Activated T-cell treated with anti-CD3 and anti-CD28 coated beads, Interleukin-2, amount 50 U/mL, for 72 hours (primary cell): ENCODE measurements at places on chromosomes 2 and 18. TPM values are rescaled to one million over a fixed set of nuclear protein-coding genes. Genes with fewer than 3 reads are reported as not detected.

- no peaks in the 10 kb centered on the region for H3K36me3 ChIP-seq
- no peak overlapping the region for H3K4me3 ChIP-seq
- H3K27ac ChIP-seq = no peak overlapping the region
- H3K27me3 ChIP-seq = no peaks in the 10 kb centered on the region
- DNase-seq = no peak
These were observed 571.0 kb upstream of the SALL3 start for GRCh38 chr18:78408623-78409022.

DNA sequence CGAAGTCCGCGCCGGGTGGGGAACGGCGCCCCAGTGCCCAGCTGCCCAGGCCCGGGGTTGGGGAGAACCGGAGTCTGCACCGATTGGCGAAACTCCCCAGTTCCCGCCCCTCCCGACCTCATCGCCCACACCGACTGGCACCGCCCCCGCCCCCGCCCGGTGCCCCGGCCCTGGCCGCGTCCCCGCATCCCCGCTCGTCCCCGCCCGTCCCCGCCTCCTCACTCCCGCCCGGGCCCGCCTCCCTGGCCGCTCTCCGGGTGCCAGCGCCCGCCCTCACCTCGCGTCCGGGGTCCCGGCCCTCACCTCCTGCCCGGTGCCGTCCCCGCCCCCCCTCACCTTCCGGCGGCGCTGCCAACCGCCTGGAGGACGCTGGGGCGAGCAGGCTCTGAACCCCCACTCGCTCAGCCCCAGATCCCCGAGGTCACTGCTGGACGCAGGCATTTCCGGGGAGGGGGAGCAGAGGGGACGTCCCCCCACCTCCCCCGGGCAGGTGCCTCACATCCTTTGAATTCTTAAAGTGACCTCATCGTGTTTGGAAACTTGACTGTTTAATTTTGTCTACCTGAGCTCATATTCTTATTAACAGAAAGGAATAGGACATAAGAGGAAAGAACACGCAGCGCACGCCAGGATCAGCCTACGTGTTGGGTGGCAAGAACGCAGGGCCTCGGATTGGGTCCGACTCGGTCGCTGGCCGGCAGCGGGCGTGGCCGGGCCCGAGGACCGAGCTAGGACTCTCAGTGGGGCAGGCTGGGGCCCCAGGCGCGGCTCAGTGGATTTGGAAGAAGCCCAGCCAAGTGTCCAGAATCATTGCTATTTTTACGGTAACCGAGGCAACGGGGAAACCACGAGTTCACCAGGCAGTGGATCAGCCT lies at the start of gene FAM110C:
Gene FAM110C, minus strand, starts transcription at position 35 of the 875 bp plus-strand sequence. CDS start 120 bp downstream, outside the sequence.
- peak within 1 kb of the TSS; percentile 51 for H3K27ac ChIP-seq
- peaks cover 4% of the 10 kb centered on the region for H3K36me3 ChIP-seq
- H3K4me1 ChIP-seq = peaks cover 21% of the 10 kb centered on the region

Gene ZNF514
- 15.3 TPM for total RNA-seq

Gene HOXD4
- not detected for total RNA-seq

Gene MROH2A
- not detected for total RNA-seq

- no peak for DNase-seq
- H3K4me1 ChIP-seq = no peaks in the 10 kb centered on the region
- no peaks in the 10 kb centered on the region for H3K36me3 ChIP-seq
These were observed 93.5 kb downstream of the ZCCHC2 start for GRCh38 chr18:62616331-62616805.

- no peak overlapping the region for H3K4me3 ChIP-seq
- DNase-seq = no peak
- peaks cover 2% of the 10 kb centered on the region for H3K36me3 ChIP-seq
- peaks cover 49% of the 10 kb centered on the region for H3K4me1 ChIP-seq
These were observed 39.3 kb downstream of the RAB10 start for GRCh38 chr2:26072925-26073768.

Gene MFSD2B
- total RNA-seq = 0.35 TPM

DNA sequence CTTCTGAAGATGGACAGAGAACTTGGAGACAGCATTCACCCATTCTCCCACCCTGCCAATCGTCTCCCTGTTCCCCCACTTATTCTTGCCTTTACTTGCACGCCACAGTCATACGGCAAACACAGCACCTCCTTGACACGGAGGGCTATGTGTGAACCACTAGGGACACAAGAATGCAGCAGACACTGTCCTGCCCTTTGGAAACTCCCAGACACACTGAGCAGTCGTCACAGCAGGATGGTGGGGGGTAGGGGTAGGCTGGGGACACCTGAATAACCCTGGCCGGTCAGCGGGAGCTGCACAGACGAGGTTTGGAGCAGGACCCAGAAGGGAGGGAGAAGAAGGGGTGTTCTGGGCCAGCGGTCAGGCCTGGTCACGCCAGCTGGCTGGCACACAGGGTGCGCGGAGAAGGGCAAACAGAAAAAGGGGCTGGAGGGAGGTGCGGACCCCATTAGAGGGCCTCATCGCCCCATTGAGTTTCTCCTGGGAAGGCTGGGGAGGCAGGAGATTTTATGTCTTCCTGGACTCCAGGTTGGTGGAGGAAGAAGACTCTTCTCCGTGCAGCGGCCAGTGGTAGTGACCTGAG lies 40.0 kb upstream of the FOSL2 start:
- H3K36me3 ChIP-seq = no peaks in the 10 kb centered on the region
- no peak for DNase-seq
- no peak overlapping the region for H3K27ac ChIP-seq
- no peak overlapping the region for H3K4me3 ChIP-seq
- peaks cover 55% of the 10 kb centered on the region for H3K4me1 ChIP-seq

DNA sequence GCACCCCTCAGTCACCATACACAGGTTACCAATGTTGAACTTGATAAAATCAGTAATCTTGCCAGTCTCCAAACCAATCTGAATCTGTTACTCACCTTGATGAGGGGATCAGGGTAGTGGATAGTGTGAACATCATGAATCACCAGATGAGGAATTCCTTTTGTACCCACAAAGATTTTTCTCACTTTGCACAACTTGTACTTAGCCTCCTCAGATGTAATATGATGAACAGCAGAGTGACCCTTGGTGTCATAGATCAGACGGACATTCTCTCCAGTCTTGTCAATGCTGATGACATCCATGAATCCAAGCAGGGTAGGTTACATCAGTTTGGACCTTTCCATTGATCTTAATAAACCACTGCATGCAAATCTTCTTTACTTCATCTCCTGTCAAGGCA lies 54.7 kb downstream of the MDH1 start:
- no peak overlapping the region for H3K4me3 ChIP-seq
- no peak for DNase-seq
- no peak overlapping the region for H3K27ac ChIP-seq
- no peaks in the 10 kb centered on the region for H3K4me1 ChIP-seq
- no peaks in the 10 kb centered on the region for H3K36me3 ChIP-seq

- no peak overlapping the region for H3K27ac ChIP-seq
- no peak for DNase-seq
- H3K36me3 ChIP-seq = no peaks in the 10 kb centered on the region
- no peaks in the 10 kb centered on the region for H3K27me3 ChIP-seq
- H3K4me1 ChIP-seq = no peaks in the 10 kb centered on the region
- no peak overlapping the region for H3K4me3 ChIP-seq
These were observed 366.7 kb downstream of the NUP35 start for GRCh38 chr2:183490914-183491313.

- no peaks in the 10 kb centered on the region for H3K36me3 ChIP-seq
- no peak overlapping the region for H3K27ac ChIP-seq
- no peaks in the 10 kb centered on the region for H3K27me3 ChIP-seq
- no peak for DNase-seq
These were observed 57.5 kb downstream of the MCFD2 start for GRCh38 chr2:46857871-46858701.

DNA sequence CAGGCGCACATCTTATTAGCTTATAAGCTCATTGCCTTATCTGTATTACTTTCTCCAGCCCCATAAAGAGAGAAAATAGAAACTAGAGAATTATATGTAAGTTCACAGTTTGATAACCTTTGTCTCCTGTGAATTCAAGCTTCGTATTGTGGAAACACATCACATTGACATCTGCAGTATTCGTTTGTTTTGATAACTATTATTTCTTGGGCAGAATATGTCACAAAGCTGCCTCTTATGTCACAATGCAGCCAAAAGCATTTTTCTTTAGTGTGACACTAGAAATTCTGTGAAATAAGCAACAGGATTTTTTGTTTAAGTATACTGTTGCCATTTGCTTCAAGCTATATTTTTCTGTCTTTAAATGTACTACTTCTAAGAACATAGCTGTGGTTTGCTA lies 221.5 kb downstream of the DOK6 start:
- peaks cover 7% of the 10 kb centered on the region for H3K27me3 ChIP-seq
- no peak overlapping the region for H3K27ac ChIP-seq
- H3K4me1 ChIP-seq = no peaks in the 10 kb centered on the region
- no peak for DNase-seq

Gene CCDC74A
- 4.3 TPM for total RNA-seq

Gene ANAPC1
- total RNA-seq = 92.8 TPM

DNA sequence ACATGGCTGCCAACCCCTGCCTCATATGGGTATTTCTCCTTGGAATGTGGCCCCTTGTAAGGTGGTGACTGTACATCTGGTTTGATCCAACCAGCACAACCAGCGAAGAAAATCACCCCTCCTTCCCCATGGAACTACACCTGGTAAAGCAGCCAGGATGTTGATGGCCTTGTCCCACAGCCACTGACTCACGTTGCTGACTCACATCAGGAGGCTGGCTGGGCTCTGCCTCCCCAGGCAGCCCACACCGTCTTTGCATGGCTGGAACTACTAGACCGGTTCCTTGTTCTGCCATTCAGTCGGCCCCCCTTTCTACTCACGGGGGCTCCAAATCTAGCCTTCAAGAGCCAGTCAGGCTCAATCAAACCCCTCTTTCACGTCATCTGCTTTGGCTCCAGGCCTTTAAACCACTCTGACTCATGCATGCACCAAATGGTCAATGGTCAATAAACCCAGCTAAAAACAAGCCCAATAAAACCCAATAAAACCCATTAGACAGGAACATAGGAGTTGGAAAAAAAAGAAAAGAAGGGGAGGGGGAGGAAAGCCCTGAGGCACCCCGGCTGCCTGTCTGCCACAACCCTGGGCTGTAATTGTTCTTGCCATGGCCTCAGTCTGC lies 114.8 kb downstream of the PLB1 start:
- H3K4me1 ChIP-seq = peaks cover 17% of the 10 kb centered on the region
- no peak overlapping the region for H3K27ac ChIP-seq
- no peaks in the 10 kb centered on the region for H3K27me3 ChIP-seq
- H3K36me3 ChIP-seq = no peaks in the 10 kb centered on the region
- H3K4me3 ChIP-seq = peak overlapping the region; percentile 31
- DNase-seq = peak; percentile 66

DNA sequence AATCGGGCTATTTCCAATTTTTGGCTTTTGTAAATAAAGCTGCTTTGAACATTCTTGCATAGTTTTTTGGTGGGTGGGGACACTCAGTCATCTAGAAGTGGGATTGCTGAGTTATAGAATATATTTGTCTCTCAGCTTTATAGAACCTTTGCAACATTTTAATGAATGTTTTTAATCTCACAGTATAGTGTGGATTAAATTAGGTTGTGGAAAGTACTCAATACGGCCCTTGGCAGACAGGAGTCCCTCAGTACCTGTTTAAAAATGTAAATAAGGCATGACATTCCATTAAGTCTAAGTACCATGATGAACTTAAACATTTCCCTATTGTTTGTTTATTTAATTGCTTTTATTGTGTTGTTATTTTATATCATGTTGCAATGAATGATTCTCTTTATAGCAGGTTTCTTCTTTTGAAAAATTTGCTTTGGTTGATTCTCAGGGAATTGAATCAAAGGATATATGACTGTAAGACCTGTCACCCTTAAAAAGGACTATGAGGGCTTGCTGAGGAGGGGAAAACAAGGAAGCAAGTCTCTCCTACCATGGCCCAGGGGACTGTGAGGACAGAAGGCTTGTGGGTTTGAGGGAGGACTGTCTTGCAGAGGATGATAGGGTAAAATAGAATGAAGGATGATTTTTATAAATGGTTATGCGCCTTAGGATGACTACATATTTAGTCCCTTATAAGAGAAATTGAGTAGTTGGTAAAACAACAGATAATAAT lies 165.1 kb downstream of the RPIA start:
- H3K4me3 ChIP-seq = no peak overlapping the region
- H3K36me3 ChIP-seq = no peaks in the 10 kb centered on the region
- DNase-seq = no peak
- no peak overlapping the region for H3K27ac ChIP-seq
- H3K27me3 ChIP-seq = peaks cover 16% of the 10 kb centered on the region

DNA sequence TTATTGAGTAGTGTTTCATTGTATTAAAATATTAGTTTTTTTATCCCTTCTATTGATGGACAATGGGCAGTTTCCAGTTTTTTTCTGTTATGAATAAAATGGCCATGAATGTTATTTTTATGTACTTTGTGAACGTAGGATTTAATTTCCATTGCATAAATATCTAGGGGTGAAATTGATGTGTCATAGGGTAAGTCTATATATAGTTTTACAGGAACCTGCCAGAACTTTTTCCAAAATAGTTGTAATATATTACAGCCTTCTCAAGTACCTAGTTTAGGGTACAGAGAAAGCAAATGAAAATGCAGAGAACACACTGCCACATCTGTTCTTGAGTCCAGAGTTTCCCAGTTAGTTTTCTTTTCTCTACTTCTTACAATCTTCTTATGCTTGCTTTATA lies 378.6 kb downstream of the MEIS1 start:
- H3K4me1 ChIP-seq = no peaks in the 10 kb centered on the region
- DNase-seq = no peak
- H3K27me3 ChIP-seq = no peaks in the 10 kb centered on the region
- H3K36me3 ChIP-seq = no peaks in the 10 kb centered on the region

Gene NBEAL1
- 12.9 TPM for total RNA-seq

DNA sequence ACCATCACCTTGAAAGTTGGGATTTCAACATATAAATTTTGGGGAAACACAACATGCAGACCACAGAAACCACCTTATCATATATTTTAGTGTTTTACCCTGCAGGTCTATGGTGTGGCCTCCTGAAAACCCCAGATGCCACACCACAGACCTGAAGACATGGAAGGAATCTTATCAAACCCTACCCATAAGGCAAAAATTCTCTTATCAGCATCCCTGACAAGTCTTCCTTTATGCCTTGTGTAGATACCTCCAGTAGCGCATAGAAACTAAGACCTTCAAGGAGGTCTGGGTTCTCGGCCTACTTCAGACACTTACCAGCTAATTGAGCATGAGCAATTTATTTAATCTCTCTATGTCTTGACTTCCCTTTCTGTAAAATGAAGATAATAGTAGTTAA lies 59.1 kb upstream of the SLC14A2 start:
- H3K27me3 ChIP-seq = peaks cover 6% of the 10 kb centered on the region
- H3K4me3 ChIP-seq = no peak overlapping the region
- no peak overlapping the region for H3K27ac ChIP-seq
- no peak for DNase-seq
- H3K4me1 ChIP-seq = no peaks in the 10 kb centered on the region

GRCh38 chr2:165328272-165328671 lies 89.1 kb downstream of the SCN2A start:
- H3K36me3 ChIP-seq = no peaks in the 10 kb centered on the region
- H3K27me3 ChIP-seq = no peaks in the 10 kb centered on the region
- no peak overlapping the region for H3K27ac ChIP-seq
- H3K4me3 ChIP-seq = peak overlapping the region; percentile 74
